ENCODE measurements at places on chromosomes 6 and 20.
A peak's percentile ranks its signal among the peaks of the same experiment; 100 is the strongest.

DNA sequence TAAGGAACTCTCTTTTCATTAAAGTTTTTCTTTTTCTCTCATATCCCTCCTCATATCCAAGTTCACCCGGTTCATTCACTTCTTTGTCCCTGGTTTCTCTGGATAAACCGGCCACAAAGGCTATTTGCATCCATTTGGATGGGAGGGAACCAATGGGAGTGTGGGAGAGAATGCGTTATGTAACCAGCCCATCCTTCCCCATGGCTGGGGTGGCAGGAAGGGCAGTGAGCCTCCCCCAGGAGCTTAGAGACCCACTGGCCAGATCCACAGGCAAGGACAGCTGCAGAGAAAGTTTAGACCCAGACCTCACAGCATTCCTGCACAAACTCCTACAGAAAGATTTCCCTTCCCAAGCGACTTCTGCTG, 10.7 kb downstream of the CASS4 start:
- DNase-seq: no peak

GRCh38 chr6:89035252-89036101, 45.1 kb upstream of the PNRC1 start:
- DNase-seq: no peak

- DNase-seq: no peak
Measured at GRCh38 chr6:36319436-36319762, 17.3 kb downstream of the BNIP5 start.

DNA sequence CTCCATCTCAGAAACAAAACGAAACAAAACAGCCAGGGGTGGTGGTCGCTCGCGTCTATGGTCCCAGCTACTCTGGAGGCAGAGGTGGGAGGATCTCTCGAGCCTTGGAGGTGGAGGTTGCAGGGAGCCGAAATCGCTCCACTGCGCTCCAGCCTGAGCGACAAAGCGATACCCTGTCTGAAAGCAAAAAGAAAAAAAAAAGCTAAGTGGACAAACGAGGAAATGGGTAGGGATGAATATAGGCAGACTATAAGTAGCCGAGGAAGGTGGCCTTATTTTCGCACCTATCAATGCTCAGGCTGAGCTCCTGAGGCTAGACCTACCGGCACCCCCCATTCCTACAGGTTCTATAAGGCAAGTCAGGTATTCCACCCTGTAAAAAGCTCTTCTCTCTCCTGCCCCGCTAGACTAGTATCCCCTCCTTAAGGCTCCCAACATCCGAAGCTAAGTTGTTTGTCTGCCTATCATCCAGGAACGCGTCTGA, 650 bp upstream of the CASP8AP2 start:
- DNase-seq: no peak

DNA sequence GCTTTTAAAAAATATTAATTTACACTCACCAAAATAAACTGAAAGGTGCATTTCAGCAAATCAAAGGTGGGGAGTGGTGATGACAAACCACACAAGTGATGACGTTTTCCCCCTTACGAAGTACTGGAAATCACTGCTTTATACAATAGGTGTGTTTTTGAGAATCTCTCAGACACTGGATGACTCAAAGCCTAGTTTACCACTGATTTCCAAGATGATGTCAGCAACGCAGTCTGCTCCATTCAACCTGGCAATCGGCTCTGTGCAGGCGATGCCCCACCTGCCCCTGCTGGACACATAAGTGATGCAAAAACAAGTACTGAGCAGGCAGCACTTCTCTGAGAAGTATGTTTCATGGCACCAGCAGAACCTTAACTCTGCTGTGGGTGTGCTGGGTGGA, 114.4 kb downstream of the SOD2 start:
- DNase-seq: no peak

GRCh38 chr6:68778356-68779020, 143.4 kb downstream of the ADGRB3 start:
- DNase-seq: peak; percentile 1

DNA sequence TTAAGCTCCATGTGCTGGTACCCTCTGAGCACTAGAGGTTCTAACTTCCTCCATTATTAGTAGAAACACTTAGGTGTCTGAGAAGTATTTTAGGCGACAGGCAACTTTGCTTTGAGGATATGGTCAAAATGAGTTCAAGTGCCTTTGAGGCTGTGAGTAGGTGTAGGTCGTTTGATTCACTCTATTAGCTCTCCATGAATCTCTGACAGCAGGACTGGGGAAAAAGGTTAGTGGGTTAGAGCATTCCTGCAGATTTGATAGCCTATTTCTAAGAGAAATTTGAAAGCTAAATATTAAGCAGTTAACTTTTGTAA, 45.9 kb downstream of the IGF2R start:
- DNase-seq: no peak

- DNase-seq: no peak
Measured at GRCh38 chr6:111858347-111858746, 14.9 kb downstream of the FYN start.

DNA sequence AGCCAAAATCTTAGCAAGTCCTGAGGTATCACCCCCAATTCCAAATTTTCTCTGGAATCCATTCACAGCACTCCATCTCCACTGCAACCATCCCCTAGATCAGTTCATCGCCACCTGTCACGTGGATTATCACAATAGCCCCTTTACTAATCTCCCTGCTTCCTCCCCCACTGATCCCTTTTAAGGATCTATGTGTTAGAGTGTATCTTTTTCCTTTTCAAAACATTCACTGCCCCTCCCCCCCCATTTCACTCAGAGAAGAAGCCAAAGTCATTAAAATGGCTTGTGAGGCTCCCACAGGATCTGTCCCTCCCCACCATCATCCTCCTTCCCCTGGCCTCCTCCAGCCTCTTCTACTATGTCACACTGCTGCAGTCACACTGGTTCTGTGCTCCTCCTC, 18.4 kb upstream of the SPAG4 start:
- DNase-seq: no peak

DNA sequence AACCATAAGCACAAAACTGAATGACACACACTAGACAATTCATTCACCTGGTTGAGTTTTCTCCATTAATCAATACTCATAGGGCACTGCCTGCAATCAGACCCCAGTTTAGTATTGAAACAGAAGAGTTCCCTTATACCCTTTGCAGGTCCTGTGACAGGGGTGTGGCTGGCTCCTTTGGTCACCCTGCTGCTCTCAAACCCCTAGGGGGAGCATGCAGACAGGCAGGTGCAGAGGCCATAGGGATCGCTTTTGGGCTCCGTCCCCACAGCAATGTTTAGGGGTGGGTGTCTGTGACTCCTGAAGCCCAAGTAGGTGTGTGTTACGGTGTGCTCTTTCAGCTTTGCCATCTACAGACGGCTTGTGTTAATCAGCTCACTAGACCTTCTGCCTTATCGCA, 210.4 kb downstream of the CENPW start:
- no peak for DNase-seq

- DNase-seq: no peak
Measured at GRCh38 chr20:4470375-4470774, 251.3 kb upstream of the PRND start.

DNA sequence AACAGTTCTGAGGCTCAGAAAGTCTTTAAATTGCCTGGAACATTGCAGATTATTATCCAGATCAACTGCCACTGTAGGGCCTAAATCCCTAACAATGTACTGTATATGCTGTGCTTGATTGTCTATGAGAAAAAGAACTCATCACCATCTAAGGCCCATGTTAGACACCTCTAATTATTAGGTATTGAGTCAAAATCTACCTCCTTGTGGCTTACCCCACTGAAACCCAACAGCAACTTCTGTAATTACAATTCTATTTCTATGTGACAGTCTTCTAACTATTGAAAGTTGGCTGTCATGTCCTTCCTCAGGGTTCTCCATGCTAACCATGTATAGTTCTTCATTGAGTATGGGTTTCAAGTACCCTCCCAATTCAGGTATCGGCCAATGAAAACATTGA, 13.9 kb downstream of the MCM9 start:
- no peak for DNase-seq

DNA sequence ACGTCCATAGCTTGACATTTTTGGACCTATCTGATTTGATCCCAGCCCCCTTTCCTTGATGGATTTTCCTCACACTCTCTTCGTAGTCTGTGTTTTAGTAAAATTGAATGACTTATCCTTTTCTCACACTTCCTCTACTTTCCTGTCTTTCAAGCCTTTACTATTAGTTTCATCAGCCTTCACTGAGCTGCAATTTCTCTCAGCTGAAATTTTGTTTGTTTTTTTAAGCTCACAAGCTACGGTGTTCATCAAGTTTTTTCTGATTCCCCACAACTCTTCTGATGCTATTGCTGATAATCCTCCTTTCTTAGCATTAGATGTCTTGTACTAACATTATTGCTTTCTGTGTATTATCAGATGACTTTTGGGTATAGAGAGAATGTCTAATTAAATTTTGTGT, 263.7 kb downstream of the TBX18 start:
- DNase-seq: no peak

DNA sequence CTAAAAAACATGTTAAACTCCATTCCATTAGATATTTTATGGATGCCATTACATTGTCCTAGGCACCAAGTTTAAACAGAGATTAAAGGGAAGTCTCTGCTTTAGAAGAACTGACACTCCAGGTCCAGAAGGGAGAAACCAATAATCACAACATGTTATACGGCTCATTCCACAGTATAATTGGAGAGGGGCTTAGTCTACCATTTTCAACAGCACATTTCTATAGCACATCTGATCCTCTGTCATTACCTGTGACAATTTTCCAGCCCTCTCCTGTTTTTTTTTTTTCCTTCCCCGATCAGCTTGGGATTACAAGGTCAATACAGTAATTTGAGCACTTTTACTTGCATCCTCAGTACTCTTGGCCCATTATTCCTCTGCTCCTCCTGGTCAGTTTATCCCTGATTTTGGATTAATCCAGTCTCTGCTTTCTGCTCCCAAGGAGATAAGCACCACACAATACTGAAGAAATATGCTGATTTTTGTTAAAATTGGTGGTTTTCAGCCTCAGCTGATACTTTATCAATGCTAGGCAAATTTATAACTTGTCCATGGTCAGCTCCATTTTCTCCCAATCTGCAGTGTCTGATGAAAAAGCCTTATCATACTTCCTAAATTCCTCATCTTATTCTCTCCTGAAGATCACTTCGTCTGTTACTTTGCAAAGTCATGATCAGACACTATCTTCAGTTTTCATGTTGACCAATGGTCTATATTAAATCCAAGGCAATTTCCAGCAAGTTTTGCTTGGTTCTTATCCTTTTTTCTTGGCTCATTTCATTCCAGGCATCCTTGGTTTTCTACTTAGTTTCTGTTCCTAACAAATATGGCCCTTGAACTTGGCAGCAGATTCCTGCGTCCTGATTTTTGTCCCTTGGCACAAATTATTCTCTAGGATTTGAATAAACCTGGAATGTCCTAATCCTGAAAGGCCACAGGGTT, 30.8 kb upstream of the SYNCRIP start:
- DNase-seq: peak; percentile 6

DNA sequence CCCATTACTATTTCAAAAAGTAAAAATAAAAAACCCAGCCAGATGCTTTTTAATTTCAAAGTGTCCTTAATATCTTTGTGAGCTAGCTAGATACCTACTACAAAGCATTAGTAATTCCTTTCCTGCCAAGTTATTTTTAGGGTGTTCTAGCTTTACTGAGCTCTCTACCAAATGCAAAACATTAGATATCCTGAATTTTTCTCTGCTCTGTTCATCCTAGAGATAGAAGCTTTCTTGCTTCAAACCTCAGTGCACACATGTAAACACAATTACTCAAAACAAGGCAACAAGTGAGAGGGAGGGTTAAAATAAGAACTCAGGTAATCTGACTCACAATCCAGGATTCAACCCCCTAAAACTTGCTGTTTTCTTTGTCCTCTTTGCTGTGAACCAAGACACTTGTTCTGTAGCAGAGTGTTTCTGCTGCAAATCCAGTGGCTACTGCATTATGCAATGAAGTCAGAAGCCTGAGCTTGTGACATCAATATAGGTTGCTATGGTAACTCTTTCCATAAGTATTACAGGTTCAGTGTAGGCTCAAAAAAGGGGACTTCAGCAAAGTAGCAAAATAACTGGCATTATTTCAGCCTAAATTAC, 72.6 kb upstream of the STXBP5 start:
- peak; percentile 13 for DNase-seq

GRCh38 chr6:112997421-112998085, 650.4 kb downstream of the RFPL4B start:
- DNase-seq: no peak

- DNase-seq: no peak
Measured at GRCh38 chr20:44151621-44152416, 35.2 kb downstream of the JPH2 start.

GRCh38 chr6:48978016-48978415, 485.0 kb downstream of the MMUT start:
- DNase-seq: no peak

DNA sequence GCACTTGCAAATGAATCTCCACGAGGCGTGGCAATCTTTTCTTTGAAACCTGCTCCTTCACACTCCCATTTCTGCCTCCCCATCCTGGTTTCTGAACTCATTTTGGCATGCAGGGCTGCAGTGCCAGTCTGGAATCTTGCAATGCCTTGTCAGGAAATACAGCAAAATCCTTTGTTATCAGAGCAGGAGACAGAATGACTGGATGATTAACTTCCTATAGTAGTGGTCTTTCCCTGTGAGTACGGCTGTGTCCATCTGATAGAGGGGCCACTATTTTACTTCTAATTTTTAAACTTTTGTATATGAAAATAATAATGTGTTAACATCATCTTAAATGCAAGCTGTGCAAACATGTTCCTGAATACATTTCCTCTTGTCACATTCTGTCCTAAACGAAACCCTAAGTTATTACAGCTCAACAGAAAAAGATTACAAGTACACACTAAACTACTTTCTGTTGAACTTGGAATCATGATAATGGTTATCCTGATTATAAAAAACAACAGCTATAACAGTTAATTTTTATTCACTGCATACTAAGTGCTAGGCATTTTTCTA, 140.2 kb downstream of the KIF13A start:
- no peak for DNase-seq

GRCh38 chr20:57426271-57426689, 35.1 kb downstream of the RBM38 start:
- no peak for DNase-seq

- DNase-seq: peak; percentile 21
Measured at GRCh38 chr20:2693286-2694007, 867 bp downstream of the EBF4 start.

GRCh38 chr20:31809661-31810060, 9.5 kb upstream of the MYLK2 start:
- DNase-seq: no peak

DNA sequence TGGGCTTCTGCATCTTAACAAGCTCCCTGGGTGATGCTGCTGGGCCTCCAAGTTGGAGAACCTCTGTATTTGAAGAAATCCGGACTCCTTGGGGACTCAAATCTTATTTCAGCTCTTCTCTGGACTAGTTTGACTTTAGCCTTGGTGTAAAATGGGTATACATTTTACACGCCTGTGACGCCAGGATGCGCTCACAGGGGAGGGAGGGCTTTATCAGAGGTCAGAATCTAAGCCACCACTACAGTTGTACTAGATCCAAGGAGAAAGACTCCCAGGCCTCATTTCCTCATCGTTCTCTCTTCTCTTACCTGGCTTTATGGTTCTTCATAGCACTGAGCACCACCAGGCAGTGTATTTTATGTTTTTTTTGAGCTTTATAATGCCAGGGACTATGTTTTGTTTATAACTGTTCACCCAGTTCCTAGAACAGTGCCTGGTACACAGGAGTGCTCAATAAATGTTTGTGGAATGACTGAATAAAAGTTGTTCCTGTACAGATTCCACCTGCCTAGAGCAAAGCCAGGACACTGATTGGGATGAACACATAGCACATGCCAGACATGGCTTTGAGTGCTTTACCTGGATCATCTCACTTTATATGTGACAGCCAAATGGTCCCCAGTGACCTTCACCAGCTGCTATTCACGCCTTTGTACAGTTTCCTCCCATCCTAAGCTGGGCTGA, 5.1 kb upstream of the RBCK1 start:
- no peak for DNase-seq

Data from erythroblast (primary cell).